AG04450 (cell line): ENCODE measurements at places on chromosomes 7 and 10.

GRCh38 chr7:127391591-127392181 is 822 bp downstream of the ZNF800 start:
- DNase-seq: no peak

GRCh38 chr7:465710-466400 is 53.8 kb downstream of the PDGFA start:
- no peak for DNase-seq

- peak; percentile 74 for DNase-seq
Measured at GRCh38 chr7:134448356-134449229, 10.3 kb downstream of the AKR1B1 start.

GRCh38 chr10:104683567-104683966 is 42.5 kb downstream of the SORCS3 start:
- no peak for DNase-seq

DNA sequence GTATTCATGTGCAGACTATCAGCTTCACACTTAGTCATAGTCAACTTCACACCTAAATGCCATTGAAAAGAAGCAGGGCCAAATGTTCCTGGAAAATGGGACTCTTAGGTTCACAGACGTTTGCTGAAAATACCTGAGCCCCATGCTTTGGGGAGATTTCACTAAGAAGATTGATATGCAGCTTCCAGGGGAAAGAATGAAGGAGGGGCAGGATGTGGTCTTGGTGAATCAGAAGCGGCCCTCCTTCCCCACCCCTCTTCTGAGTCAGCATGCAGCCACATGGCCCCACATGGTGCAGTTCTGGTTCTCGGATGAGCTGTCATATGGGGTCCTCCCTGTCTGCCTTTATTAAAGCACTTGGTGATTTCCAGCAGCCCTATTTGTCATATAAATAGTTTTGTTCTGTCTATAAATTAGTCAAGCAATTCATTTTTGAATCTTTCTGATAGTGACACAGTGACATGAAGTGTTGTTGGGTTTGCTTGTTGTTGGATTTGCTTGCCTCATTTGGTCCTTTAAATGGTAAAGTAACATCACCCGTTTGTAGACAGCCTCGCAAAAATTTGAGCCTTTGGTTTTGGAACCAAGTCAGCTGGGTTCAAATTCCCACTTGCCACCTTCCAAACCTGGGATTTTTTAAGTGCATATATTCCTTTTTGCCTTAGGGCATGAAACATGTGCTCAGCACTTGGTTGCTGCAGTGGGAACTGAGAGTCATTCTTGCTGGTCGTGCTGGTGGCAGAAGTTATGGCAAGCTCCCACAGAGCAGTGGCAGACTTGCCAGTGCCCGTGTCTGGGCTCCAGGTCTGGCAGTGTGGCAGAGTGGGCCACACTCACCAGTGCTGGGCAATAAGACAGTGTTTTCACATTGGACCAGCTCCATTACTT is 68.1 kb upstream of the CDK6 start:
- DNase-seq: peak; percentile 86

GRCh38 chr10:132722394-132723329 is 63.3 kb downstream of the NKX6-2 start:
- DNase-seq: no peak

GRCh38 chr10:75694790-75695189 is 263.4 kb downstream of the LRMDA start:
- no peak for DNase-seq

- DNase-seq: no peak
Measured at GRCh38 chr10:79418886-79419595, 26.4 kb downstream of the ZCCHC24 start.

DNA sequence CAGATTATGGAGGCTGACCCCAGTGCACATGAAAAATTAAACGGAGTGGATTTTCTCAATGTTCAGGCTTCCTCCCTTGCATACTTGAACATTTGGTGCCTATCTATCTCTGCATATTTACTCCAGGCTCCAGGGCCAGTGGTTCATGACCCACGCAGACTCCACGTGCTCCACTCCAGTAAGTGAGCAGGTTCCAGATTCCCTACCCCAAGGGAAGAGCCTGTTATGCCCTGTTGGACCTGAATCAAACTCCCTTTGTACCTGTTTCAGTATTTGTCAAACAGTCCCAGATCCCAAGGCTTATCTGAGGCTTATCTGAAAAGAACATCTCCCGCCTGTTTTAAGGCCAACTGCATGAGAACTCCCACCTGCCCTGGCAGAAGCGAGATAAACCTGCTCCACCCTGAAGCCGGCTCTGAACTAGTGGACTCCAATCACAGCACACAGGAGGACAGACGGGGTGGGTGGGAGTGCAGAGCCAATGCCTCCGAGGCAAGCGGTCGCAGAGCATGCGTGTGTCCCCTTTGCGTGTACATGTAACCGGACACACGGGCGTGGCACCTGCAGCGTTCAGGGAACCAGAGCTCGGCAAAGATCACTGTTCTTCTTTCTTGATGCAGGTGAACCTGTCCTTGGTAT is 2.3 kb upstream of the FUOM start:
- no peak for DNase-seq

GRCh38 chr10:116687633-116688032 is 54.7 kb downstream of the HSPA12A start:
- DNase-seq: no peak

DNA sequence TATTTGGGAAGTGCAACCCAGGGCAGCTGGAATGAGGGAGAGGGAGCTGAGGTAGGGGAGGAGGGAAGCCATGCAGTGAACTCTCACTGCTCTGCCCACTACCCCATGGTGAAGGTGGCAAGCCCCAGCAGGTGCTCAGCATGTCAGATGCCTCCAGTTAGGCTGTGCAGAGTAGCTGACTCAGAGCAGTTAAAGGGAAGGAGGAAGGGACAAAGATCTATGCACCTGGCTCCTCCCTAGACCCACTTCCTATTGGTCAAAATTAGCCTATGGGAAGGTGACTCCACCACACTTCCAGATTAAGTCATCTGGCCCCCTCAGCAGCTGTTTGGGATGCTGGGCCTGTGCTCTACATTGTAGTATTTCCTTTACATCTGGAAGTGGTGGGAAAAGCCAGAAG is 125.7 kb upstream of the MTPN start:
- DNase-seq: no peak
